Stimulated activated CD4-positive, alpha-beta T cell treated with anti-CD3 and anti-CD28 coated beads, TNF-alpha, amount 100 ng/mL, for 4 hours (primary cell): ENCODE measurements at places on chromosomes 12 and 14.
A peak's percentile ranks its signal among the peaks of the same experiment; 100 is the strongest.

DNA sequence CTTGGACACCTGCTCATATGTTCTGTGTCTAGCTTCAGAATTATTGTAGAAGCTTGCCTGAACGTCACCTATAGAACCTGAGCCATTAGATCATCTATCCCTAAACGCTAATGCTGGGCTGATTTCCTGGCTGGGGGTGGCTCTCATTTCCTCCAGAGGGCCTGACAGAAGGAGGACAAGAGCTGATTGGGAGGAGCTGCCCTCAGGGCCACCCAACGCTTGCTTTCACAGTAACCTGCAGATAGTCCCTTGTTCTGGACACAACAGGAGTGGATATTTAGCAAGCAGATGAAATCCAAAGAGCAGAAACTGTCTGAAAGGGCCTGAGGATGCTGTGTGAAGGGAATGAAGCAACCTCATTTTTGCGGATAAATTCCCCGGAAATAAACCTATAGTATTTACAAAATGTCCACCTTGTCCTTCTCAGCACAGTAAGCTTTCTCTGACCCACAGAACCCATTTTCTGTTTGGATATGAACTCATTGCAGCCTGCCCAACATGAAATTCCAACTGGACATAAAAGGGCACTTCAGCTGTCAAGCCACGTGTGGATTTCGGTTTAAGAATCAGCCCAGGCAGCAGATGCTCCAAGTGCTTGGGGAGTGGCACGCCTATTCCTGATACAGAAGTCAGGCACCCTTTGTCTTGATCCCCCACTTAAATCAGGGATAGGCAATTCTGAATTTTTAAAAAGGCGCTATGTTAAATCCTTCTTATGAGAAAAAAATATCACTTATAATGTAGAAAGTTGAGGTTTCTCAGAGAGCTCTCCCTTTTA lies 32.8 kb upstream of the TUBA1C start:
- no peak for DNase-seq

DNA sequence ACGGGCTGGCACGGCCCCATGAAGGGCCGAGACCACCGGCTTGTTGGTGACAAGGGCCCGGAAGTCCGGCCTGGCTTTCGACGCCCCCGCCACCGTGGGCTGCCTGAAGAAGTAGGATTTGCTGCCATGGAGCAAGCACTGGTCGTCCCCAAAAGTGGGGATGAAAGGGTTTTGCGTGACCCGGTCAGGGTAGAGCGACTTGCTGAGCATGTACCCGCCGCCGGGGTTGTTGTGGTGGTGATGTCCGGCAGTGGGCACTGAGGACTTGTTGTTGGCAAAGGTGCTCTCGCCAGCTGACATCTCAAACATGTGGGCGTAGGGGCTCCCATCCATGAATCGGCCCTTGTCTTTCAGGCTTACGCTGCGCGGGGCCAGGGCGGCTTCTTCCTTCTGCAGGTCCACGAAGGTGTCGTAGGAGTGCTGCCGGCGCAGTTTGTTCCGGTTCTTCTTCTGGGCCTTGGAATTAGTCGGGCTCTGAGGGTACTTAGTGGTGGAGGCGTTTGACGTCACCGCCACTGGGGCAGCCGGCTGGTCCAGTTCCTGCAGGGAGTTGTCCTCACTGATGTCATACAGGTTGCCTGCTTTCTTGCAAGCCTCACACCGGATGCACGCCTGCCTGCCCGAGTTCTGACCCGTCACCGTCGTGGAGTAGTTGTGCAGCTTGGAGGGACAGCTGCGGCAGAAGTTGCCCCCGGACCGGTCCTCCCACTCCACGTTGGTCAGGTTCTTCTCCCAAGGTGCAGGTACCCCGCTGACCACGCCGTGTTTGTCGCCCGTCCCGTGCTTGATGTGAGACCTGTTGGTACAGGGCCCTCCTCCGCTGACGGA lies 366.6 kb downstream of the EMP1 start:
- DNase-seq, result no peak

DNA sequence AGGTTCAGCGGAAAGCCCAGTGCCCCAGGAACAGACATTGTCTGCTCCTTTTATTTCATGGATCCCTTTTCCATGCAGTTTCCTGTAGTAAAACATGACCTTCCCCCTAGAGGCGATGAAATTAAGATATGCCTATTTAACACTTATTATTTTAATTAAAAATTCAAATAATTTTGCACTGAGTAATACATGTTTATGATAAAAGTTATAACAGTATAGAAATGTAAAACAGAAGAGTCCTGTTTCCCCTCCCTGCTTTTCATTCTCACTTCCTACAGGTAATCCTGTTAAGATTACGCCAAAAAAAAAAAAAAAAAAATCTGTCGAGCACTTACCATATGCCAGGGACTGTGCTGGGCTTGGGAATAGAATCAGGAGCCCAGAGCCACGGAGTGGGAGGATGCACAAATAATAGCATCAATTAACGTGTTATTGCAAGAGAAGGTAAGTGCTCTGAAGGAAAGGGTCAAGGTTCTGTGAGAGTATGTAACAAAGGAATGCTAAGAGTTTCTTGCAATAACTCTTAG lies 830 bp upstream of the LPCAT3 start:
- no peak for DNase-seq

- DNase-seq, result no peak
Measured at GRCh38 chr12:128583453-128583852, 240.3 kb downstream of the SLC15A4 start.

GRCh38 chr12:109056891-109057290 lies 4.5 kb downstream of the USP30 start:
- DNase-seq, result no peak

DNA sequence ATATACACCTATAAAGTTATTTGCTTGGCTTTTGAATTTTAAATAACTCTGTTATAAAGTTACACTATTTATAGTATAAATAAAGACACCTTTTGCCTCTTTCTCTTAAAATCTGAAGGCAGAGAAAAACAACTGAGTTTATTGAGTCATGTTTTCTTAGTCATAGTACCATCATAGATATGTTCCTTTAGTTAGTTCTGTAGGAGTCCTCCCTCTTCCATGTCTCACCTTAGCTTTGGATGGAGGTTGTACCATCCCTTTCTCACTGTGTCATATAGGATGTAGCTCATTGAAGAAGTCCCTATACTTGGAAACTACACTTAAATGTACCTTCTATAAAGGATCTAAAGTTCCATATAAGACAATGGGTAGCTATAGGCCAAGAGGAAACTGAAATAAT lies 39.7 kb upstream of the TSPAN8 start:
- no peak for DNase-seq

DNA sequence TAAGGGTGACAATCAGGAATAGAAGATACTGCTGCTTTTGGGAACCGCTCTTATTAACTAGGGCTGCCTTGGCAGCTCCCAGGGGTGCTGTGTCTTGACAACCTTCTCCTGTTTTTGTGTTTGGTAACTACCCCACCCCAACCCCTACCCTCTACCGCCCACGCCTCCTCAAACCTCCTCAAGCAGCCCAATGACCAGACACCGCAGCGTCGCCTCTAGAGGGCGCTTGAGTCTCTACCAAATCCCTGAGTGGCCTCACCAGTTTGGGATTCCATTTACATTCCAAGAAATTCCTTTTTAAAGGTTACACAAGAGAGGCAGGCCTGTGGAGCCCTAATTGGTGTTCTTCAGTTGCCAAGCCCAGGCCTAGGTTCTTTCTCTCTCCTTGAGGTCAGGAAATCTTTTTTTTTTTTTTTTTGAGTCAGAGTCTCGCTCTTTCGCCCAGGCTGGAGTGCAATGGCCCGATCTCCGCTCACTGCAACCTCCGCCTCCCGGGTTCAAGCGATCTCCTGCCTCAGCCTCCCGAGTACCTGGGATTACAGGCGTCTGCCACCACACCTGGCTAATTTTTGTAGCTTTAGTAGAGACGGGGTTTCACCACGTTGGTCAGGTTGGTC lies 72.4 kb upstream of the USP44 start:
- DNase-seq, result no peak

DNA sequence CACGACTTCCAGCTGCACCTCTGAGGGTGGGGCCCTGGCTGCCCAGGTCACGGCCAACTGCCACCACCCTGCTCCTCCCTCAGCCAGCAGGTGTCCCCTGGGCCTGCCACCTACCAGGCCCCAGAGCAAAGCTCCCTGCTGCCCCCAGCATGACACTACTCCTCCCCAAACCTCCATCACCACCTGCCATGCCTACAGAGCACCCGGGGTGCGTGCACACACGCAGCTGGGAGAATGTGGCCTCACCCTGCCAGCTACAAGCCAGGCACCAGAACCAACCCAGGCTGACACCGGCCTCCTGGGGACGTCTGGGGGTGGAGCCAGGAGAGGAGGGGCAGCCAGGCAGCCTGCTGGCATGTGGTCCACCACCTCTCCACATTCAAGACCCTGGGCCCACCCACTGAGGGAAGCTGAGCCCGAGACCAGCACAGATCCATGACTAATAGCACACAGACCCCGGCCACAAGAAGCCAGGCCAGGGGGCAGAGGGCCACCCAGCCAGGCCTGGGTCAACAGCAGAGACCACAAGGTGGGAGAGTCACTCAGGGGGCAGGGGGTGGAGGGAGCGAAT lies 3.4 kb downstream of the JAG2 start:
- no peak for DNase-seq

DNA sequence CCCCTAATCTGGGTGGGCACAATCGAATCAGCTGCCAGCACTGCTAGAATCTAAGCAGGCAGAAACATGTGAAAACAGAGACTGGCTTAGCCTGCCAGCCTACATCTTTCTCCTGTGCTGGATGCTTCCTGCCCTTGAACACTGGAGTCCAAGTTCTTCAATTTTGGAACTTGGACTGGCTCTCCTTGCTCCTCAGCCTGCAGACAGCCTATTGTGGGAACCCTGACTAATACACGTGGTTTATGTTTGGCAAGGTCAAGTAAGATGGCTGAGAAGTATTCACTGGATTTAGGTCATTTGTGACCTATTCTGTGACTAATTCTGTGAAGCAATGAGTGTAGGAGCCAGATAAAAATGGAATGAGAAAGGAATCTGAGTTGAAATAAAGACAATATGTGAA lies 11.0 kb downstream of the GPR135 start:
- no peak for DNase-seq

GRCh38 chr12:51217133-51217967 lies 512 bp downstream of the POU6F1 start:
- peak; percentile 11 for DNase-seq

DNA sequence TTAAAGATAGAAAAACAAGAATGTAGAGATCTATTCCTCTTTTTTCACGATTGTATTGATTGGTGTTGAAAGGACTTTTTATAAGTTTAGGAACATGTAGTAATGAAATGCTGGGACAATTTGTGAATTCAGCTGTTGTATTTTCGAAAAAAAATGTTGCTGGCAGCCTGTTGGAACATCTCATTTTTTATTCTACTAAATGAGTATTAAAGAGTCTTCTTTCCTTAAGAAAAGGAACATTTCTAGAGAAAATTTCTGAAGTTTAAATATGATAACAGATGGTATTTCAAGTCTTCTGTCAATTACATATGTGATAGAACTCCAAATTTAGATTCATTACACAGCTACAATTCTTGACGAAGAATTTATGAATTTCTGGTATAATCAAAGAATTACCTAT lies 189.6 kb downstream of the TMEM117 start:
- no peak for DNase-seq

- DNase-seq, result no peak
Measured at GRCh38 chr14:101956179-101956885, 8.0 kb upstream of the DYNC1H1 start.

DNA sequence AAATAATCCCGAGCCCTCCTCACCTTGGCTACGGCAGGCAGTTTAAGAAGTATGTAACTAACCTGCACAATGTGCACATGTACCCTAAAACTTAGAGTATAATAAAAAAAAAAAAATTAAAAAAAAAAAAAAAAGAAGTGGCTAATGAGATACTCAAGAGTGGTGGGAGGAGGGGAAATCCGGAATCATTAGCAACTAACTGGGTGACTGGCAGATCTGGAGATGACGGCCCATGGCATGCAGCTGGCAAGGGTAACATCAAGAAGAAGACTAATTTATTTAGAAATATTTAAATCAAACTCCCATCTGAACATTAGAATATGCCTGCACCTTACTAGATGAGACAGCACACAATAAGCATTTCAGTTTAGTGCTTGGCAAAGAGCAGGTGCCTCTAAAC lies 52.3 kb upstream of the TMCC3 start:
- DNase-seq, result no peak

GRCh38 chr12:13181375-13182070 lies 15.0 kb upstream of the EMP1 start:
- DNase-seq, result no peak
